Smooth muscle cell of the brain vasculature (primary cell): ENCODE measurements at places on chromosomes 6 and 20.

- DNase-seq = no peak
These were observed 258.5 kb downstream of the HIVEP2 start for GRCh38 chr6:142686507-142686887.

DNA sequence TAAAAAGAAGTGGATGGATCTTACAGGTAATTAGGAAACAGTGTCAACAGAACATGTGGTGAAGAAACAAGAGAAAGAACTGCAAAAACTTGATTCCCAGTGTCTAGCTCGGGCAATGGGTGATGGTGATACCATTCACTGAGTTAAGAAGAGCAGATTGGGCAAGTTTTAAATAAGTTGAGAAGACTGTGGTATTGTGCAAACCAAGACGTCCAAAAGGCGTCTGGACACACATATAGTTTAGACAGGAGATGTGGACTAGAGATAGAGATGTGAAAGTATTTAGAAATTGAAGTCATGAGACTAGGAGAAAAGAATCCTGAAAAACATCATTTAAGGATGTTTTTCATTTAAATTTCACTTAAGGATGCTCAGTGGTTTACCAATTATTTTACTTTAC, 53.9 kb downstream of the CDK19 start:
- DNase-seq = no peak

DNA sequence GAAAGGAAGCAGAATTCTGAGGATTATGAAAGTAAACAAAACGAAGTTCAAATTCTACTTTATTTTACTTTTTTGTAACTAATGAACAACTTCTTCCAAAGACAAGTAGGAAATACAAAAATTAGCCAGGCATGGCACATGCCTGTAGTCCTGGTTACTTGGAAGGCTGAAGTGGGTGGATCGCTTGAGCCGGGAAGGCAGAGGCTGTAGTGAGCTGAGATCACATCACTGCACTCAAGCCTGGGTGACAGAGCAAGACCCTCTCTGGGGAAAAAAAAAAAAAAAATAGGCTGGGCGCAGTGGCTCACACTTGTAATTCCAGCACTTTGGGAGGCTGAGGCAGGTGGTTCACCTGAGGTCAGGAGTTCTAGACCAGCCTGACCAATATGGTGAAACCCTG, 82.3 kb downstream of the ATG5 start:
- no peak for DNase-seq

GRCh38 chr6:41289815-41290214, 3.3 kb upstream of the TREM1 start:
- DNase-seq = no peak

DNA sequence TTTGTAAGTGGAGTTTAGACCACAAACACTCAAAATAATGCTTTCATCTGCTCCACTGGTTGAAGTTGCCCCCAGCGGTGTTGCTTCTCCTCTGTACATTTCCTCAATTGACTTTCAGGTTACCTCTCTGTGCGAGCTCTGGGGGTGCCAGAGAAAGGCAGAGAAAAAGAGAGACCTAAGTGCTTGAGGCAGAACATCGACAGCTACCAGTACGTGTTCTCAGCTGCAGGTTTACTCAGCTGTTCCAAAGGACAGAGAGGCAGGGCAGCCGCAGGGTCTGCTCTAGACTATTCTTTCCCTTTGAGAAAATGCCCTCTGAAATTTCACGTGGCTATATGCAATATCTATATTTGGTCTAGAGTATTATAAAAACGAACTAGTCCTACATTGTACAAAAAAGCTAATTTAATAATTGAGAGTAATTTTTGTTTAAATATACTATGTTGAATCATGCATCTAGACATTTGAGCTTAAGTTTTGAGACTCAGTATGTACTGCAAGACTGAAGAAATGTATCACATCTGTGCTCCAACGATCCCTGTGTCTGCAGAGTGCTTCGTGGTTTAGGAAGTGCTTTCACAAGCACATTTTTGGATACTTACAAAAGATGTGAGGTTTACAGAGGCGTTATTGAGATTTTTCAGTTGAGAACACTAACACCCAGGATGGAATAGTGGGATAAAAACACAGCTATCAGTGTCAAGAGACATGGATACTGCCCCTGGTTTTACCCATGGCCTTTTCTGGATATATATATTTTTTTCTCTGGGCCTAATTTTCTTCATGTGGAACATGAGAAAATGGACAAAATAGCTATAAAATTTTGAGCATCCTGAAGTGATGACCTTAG, 453.6 kb upstream of the FLRT3 start:
- DNase-seq = no peak

GRCh38 chr20:38730989-38731737, 6.9 kb downstream of the SLC32A1 start:
- DNase-seq = no peak

- no peak for DNase-seq
These were observed 47.4 kb downstream of the AIG1 start for GRCh38 chr6:143107911-143108761.

GRCh38 chr20:43563429-43563828, 4.6 kb downstream of the SGK2 start:
- no peak for DNase-seq

- no peak for DNase-seq
These were observed 90.7 kb downstream of the COL21A1 start for GRCh38 chr6:56156643-56157042.

DNA sequence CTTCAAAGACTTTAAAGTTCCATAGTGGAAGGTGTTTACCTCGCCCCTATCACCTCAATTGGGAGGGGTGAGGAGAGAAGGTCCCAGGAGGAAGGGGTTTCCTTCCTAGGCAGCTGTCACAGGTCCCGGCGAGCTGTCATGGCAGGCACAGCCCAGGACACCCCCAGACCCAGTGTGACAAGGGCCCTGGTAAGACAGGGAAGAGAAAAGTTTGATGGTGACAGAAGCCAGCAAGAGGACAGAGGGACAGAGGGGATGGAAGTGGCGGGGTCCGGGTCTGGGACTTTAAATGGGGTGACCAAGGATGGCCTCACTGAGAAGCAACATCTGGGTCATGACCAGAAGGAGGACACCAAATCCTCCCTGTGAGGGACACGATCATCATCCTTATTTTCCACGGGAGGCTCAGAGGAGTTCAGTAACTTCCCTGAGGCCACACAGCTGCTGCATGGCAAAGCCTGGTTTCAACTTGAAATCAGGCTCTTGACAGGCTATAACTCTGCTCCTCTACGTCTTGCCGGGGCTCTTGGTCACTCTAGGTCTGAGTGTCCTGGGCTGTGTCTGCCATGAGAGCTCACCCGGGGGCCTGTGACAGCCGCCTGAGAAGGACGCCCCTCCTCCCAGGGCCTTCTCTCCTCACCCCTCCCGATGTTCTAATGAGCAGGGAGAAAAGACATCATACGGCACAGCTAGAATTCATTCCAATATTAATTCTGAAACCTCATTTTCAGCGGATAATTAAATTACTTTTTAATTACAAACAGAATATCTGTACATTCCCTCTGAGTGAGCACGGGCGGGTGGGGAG, 222.2 kb downstream of the PREX1 start:
- DNase-seq = no peak

DNA sequence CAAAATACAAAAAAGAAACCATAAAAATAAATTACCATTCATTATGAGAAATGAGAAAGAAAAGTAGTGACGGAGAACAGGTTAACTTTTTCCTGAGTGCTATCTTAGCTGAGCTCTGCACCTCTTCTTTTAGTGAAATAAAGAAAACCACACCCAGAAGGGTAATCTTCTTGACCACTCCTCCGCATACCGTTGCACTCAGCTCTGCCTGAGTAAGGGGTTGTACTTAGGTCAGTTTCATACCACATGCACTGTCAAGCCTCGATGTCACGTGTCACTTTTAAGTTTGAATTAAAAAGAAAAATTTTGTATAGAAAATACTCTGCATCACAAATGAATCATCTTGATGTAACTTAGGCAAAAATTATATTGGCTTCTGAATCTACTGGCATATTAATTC, 2.8 kb downstream of the EZR start:
- no peak for DNase-seq

- DNase-seq = no peak
These were observed 39.7 kb downstream of the PREP start for GRCh38 chr6:105363100-105363754.

GRCh38 chr6:143079325-143079640, 18.6 kb downstream of the AIG1 start:
- DNase-seq = no peak

GRCh38 chr6:81998432-81998831, 246.0 kb upstream of the TENT5A start:
- no peak for DNase-seq

GRCh38 chr6:121849477-121849876, 414.0 kb downstream of the GJA1 start:
- no peak for DNase-seq

GRCh38 chr6:1087154-1087843, 224.6 kb upstream of the FOXQ1 start:
- DNase-seq = no peak

- DNase-seq = no peak
These were observed 33.9 kb upstream of the FBXO9 start for GRCh38 chr6:53031281-53031680.

- DNase-seq = no peak
These were observed 82.5 kb upstream of the PLEKHG1 start for GRCh38 chr6:150517175-150517574.

GRCh38 chr6:54366667-54367327, 58.6 kb downstream of the TINAG start:
- DNase-seq = no peak

DNA sequence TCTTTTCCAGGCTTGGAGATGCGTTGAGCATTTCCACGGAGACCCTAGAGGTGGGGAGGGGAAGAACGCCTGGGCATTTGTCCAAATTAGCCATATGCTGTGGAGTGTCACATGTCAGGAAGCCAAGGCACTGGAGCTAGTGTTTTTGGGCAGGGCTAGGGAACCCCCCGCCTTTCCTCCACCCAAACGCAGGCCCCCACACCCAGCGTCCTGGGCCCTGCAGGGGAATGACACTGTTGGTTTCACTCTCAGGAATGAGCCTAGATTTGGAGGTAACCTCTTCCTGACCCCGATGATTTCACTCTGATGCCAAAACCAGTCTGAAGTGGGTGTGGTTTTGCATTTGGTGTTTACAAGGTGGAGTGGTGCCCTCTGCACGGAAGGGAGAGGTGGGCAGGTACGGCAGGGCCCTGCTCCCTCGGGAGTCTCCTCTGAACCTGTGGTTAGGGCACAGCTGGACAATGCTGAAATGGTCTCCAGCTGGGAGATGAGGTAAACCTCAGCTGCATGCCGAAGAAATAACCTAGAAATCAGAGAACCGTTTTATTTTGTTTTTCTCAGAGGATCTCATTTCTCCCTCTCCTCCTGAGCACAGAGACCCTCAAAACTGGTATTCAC, 29.5 kb downstream of the MTHFD1L start:
- peak; percentile 45 for DNase-seq
